ENCODE measurements at places on chromosomes 1 and 21.

DNA sequence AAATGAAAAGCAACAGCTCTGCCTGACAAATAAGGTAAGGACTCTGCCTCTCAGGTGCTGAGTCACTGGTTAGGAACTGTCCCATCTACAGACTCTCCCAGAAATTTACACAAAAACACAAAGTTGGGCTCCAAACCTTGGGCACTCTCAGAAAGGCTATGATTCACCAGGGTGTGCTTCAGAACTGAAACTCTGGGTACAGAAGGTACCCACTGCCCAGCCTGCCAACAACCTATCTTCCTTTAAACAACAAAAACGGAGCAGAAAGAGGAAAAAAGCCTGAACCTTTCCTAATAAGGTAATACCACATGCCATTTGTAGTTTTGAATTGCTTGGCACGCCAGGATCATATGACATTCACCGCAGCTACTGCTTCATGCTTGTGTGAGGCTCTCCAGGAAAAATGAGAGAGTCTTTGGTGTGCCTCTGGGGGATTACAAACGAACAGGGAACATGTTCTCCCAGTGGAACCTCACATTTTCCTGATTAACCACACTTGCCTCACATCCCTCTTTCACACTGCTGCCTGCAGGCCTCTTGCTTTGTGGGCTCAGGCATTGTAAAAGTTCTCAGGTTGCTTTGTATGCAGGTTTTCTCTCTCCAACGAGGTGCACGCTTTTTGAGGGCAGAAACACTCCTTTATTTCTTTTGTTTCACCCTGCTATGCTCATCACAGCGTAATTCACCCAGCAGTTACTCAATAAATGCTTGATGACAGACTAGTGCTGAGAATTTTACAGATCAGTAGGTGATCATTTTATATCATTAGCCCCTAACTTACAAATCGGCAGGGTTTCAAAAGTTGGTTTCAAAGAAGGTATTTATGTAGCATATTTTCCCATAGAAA is 65.1 kb downstream of the GADD45A start:
- no peak for DNase-seq

- DNase-seq = no peak
Measured at GRCh38 chr1:201126832-201127754, at the start of gene ASCL5. Gene ASCL5, minus strand, starts transcription at chr1:201127184. Its CDS starts 11,812 bp downstream, at chr1:201115372.

- DNase-seq = no peak
Measured at GRCh38 chr1:52288286-52288685, 77.7 kb downstream of the CC2D1B start.

GRCh38 chr1:246398126-246398813 is 108.8 kb downstream of the SMYD3 start:
- no peak for DNase-seq

- no peak for DNase-seq
Measured at GRCh38 chr1:153735090-153735420, 7.2 kb downstream of the INTS3 start.

DNA sequence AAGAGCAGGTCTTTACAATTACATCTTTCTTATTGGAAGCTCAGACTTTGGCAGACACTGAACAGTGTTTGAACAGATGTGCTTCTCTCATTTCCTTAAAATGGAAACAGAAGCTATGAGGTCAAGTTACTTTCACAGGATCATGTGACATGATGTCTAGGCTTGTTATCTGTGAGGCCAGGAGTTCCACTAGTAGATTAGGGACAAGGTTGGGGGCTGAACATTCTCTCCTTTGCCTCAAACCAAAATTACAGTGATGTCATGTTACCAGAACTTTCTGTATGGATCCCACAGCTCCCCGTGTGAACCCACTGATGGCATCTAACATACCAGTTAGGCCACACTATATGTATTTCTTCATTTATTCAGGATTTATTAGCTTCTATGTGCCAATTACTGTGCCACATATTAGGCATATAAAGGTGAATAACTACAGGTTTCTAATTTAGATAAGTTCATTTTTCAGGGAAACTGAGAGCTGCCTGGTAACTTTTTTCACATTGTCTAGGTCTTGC is 6.0 kb downstream of the DYNLT5 start:
- no peak for DNase-seq

DNA sequence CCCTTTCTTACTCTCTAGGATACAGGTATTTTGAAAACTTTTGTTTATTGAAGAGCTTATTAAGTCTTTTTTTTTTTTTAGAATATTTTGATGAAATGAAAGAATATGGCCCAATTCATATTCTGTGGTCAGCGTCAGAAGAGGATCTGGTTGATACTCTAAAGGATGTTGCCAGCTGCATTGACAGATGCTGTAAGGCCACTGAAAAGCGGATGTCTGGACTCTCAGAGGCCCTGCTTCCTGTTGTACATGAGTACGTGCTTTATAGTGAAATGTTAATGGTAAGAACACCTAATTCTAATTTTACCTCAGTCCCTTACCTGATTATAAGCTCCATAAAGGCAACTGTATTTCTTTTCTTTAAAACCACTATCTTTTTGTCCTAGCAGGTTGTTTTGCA is 37.1 kb downstream of the SNX7 start:
- no peak for DNase-seq

GRCh38 chr1:54404263-54404662 is 1.9 kb downstream of the SSBP3 start:
- DNase-seq = no peak

DNA sequence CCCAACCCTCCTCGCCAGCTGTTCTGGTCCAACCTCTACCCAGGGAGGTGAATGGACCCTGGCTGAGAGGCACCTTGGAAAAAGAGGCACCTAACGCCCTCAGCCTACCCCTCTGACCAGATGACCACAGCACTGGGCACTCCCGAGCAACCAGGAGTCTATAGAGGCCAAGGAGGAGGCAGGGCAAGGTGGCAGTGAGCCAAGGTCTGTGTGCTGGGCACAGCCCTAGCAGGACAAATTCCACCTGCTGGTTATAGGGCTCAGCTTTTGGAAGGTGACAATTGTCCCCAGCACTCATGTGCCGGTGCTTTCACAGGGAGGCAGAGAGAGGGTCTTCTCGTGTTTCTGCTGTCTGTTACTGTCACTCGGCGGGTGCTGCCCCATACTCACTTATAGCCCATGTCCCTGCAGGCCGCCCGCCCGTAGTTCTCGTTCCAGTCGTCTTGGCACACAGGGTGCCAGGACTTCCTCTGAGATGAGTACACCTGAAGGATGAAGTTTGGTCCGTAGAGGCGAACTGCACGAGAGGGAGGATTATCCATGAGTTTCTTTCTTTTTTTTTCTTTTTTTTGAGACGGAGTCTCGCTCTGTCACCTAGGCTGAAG is 27.8 kb downstream of the TMPRSS2 start:
- no peak for DNase-seq

GRCh38 chr1:157000686-157001085 is 44.9 kb downstream of the ARHGEF11 start:
- no peak for DNase-seq
